Activated CD4-positive, alpha-beta T cell treated with anti-CD3 and anti-CD28 coated beads, Interleukin-2, amount 50 U/mL, for 24 hours (primary cell): ENCODE measurements at places on chromosomes 1 and 21.

GRCh38 chr1:204410688-204411450, 748 bp downstream of the PPP1R15B start:
- no peak for DNase-seq

DNA sequence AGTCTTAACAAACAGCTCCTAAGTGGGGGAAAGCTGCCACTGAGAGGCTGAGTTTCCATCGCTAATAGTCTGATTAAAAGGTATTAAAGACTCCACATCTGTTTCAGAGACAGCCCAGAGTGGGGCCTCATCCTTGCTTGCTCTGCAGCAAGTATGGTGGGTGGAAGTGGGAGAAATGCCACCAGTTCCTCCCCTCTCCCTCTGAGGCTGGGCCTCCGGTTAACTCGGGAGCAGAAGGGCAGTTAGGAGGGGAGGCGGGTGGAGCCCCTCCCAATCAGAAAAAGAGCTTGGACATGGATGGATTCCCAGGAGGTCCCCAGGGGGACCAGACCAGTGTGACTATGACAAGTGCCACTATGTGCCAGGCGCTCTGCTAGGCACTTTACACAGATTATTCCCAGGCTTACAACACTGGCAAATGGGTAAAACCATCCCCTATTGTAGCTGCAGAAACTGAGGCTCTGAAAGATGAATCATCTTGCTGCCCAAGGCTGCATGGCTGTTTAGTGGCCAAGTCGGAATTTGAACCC, 11.4 kb upstream of the ASCL5 start:
- DNase-seq, result no peak

GRCh38 chr1:204463125-204464060, 31.2 kb downstream of the PIK3C2B start:
- no peak for DNase-seq

- no peak for DNase-seq
Observed at GRCh38 chr1:175632667-175633066, 110.7 kb downstream of the TNR start.

DNA sequence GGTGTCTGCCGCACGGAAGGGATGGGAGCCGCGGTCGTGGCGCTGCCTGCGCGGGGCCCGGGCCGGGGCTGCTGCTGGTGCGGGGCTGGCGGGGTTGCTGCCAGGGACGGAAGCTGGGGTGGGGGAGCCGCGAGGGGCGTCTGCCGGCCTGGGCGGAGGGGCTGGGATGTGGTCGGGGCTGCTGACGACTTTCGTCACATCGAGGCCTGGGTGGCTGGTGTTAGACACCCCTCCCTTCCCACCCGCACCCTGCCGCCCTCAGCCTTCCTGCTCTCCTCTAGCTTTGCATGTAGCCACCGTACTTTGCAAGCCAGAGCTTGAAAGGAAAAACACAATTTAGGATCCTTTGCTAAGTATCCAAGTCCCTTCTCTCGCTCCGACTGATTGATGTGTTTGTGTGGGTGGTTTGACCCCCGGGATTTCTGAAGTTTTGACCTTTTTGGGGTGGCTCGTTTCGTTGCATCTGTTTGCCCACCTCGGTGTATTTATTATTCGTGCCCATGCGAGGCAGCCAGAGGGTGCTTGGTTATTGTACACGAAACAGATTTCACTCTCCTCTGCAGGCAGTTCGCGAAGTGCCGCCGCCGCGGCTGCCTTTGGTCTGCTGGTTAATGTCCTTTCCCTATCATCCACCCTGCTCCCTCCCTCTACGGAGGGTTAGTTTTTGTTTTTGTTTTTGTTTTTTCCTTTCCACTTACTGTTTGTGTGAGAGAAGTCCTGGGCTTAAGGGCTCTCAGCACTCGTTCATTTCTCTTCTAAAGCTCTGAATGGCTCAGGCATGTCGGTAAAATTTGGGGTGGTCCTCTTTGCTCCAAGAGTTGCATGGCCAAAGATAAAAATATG, 868 bp downstream of the C1orf21 start:
- DNase-seq, result no peak

DNA sequence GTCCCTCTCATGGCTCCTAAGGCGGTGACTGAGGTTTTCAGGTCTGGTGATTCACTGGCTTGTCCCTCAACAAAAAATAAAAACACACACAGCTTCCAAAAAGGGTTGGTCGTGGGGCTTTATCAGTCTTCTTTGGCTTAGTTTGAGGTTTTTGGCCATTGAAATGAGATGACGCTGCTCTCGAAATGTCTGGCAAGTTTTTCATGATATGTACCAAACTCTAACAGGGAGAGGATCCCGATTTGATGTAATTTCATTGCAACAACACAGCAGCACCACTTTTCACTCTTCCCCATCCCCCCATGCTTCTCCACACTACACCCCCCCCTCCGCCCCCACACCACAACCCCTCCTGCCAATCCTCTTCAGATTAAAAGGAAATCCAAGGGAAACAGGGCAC, 187.1 kb upstream of the NFIA start:
- DNase-seq, result no peak

DNA sequence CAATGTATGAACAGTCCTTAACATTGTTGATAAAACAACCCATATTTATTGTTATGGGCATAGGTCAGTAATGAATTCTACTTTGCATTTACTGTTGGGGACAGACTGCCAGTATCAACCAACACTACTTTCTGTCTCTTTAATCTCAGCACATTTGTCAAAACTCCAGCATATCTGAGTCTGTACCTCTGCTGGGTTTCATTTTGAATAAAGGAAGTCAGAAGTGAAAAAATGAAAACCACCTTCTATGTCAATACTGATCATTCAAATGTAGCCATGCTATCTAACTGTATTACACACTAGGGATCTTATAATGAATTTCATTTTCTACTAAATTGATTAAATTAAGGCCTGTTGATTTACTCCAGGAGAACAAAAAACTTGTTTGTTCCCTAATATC, 24.2 kb upstream of the CXADR start:
- no peak for DNase-seq

- no peak for DNase-seq
Observed at GRCh38 chr1:189237008-189237407, 1240.7 kb downstream of the BRINP3 start.

- DNase-seq, result no peak
Observed at GRCh38 chr21:45090966-45091365, 16.6 kb downstream of the ADARB1 start.

DNA sequence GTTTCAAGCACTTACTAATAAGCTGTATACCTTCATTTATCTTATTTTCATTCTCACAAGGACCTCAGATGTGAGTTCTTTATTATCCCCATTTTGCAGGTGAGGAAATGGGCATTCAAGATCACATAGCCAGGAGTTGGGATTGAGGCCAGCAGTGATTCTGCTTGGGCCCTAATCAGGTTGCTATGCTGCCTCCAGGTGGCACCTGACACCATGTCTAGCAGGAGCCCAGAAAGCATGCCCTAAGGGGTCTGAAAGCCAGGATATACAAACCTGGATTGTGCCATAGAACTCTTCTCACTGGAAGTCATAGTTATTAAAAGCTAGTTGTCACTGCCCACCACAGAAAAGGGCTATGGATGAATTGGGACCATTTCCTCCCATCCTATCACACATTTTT, 61.1 kb downstream of the FYB2 start:
- no peak for DNase-seq

DNA sequence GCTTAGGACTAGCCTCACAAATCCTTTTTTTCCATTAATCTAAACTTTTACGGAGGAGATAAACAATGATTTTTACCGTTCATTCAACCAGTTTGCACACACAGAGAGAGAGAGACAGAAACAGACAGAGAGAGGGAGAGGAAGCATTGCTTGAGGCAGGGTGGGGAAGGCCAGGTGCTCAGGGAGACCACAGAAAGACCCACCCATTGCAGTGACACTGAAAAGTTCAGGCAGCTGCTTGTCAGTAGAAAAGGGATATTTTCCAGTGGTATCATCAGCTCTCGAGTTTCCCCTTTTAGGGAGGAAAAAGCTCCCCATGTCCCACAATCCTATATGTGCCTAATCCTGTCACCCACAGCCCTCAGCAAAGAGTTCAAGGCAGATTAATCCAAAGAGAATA, 27.2 kb downstream of the TCP10L start:
- DNase-seq, result no peak

- DNase-seq, result no peak
Observed at GRCh38 chr1:29504196-29504595, 267.9 kb downstream of the PTPRU start.

- DNase-seq, result no peak
Observed at GRCh38 chr1:41811051-41811795, 107.5 kb downstream of the HIVEP3 start.

GRCh38 chr1:213977909-213978308, 9.9 kb upstream of the PROX1 start:
- DNase-seq, result no peak

DNA sequence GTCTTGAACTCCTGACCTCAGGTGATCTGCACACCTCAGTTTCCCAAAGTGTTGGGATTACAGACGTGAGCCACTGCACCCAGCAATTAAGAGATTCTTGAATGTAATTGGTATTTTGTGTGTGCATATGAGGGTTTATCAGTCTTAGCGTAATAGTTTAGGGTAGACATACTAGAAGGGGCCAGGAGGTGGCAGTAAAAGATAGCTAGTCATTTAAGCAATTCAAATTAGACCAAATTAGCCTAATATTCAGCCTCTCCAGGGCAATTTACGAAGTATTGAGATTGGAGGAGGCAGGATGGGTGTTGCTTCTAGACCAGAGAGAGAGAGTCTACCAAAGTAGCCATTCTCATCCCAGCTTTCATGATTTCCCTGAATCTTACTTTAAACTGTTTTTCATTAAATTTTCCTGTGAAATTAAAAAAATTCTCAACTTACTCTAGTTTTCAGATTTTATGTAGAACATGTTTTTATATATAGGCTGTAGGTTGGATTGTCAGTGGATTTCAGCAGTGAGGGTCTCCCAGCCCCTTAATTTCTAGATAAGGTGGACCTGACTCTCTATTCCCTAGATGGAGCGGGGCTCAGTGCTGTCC, 119.7 kb downstream of the HHAT start:
- no peak for DNase-seq
